ENCODE measurements at places on chromosomes 11 and 22. TPM values are rescaled to one million over a fixed set of nuclear protein-coding genes. Genes with fewer than 3 reads are reported as not detected.
A peak's percentile ranks its signal among the peaks of the same experiment; 100 is the strongest.

- H3K36me3 ChIP-seq = no peaks in the 10 kb centered on the region
- no peak for DNase-seq
- peaks cover 87% of the 10 kb centered on the region for H3K27me3 ChIP-seq
- no peak overlapping the region for H3K4me3 ChIP-seq
- no peak overlapping the region for H3K27ac ChIP-seq
Observed at GRCh38 chr11:116504541-116505297, 268.1 kb downstream of the BUD13 start.

DNA sequence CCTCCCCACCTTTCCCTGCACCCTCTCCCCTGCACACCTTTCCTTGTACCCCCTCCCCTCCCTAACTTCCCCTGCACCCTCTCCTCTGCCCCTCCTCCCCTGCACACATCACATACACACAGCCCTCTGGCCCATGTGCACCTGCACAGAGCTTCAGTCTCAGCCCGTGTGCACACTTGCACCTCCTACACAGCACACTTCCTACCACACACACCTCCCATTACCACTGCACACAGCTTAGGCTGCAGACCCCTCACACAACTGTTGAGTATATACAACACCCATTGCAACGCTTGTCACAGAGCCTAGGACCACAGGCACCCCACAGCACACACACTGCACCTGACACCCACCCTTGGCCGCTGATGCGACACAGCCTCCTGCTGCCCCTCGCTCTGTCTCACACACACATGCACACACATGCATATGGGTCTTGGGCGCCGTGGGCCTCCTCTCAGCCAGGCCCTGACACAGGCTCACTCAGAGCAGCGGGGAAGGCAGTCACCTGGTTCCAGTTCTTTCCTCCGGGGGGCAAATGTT lies 411 bp downstream of the SIGIRR start:
- no peak for DNase-seq
- H3K4me1 ChIP-seq = peaks cover 35% of the 10 kb centered on the region
- peaks cover 51% of the 10 kb centered on the region for H3K27me3 ChIP-seq
- H3K27ac ChIP-seq = peak overlapping the region; percentile 94

GRCh38 chr11:45322111-45322705 lies 36.1 kb upstream of the SYT13 start:
- H3K27ac ChIP-seq = no peak overlapping the region
- no peaks in the 10 kb centered on the region for H3K36me3 ChIP-seq
- no peak for DNase-seq
- H3K4me1 ChIP-seq = peaks cover 15% of the 10 kb centered on the region
- peaks cover 41% of the 10 kb centered on the region for H3K27me3 ChIP-seq

DNA sequence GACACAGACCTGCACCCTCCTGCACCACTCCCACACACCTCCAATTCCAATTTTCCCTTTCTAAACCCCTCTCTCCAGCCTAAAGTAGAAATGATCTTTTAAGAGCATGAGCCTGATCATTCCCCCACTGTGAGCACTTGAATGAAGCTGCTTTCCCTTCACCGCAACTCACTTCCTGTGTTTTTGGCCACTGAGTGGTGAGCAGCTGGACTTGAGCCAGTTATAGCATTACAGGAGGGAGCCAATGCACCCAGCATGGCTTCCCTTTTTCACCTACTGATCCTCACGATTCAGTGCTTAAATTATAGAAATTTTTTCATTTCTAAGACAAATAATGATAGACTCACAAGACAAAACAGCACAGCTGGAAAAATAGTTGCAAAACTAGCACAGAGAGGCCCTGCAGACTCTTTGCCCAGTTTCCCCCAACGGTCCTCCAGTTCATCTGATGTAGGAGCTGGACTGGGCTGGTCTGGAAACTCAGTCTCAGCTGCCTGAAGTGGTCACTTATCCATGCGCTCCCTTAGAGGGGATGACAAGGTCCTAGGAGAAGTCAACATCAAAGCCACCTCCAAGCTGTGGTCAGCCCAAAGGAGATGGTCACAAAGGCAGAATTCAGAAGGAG lies 9.7 kb upstream of the APOL4 start:
- peaks cover 16% of the 10 kb centered on the region for H3K4me1 ChIP-seq
- no peaks in the 10 kb centered on the region for H3K27me3 ChIP-seq
- H3K4me3 ChIP-seq = no peak overlapping the region
- no peak for DNase-seq

DNA sequence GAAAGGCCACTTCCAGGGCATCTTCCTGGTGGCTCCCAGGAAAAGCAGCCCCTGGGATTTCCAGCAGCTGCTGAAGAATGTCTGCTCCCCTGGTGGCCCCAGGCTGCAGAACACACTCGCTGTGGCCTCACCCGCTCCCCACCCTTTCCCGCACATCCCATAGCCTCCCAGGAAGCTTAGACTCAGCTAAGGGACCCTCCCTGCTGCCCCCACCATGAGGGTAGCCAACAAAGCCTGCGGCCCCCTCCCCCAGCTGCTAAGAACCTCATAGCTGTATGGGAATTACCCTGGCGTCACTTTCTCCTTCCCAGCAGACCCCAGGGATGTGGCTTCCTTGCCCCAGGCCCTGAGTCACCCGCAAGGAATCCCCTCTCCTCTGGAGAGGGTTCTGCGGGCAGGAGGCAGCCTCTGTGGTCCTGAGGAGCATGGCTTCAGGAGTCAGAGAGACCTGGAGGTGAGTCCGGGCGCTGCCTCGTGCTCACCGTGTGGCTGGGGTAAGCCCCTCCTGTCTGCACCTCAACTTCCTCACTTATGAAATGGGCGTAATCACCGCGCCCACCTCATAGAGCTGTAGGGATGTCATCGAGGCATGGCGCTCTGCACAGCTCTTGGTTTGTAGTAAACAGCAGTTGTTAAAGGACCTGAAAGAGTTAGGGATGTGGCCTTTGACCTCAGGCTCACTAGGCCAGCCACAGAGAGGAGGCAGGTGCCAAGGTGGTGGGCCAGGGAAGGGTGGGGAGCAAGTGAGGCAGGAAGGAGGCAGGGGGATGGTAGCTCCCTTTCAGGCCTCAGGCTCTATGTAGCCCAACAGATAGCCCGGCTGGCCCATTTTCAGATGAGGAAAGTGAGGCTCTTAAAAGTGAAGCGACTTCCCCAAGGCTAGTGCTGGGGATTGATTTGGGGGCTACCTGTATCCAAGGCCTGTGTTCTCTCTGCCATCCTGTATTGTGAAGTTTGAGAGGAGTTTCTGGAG lies 71.2 kb downstream of the LRRC32 start:
- peaks cover 44% of the 10 kb centered on the region for H3K4me1 ChIP-seq
- H3K27ac ChIP-seq = peak overlapping the region; percentile 60
- DNase-seq = no peak
- no peaks in the 10 kb centered on the region for H3K27me3 ChIP-seq

DNA sequence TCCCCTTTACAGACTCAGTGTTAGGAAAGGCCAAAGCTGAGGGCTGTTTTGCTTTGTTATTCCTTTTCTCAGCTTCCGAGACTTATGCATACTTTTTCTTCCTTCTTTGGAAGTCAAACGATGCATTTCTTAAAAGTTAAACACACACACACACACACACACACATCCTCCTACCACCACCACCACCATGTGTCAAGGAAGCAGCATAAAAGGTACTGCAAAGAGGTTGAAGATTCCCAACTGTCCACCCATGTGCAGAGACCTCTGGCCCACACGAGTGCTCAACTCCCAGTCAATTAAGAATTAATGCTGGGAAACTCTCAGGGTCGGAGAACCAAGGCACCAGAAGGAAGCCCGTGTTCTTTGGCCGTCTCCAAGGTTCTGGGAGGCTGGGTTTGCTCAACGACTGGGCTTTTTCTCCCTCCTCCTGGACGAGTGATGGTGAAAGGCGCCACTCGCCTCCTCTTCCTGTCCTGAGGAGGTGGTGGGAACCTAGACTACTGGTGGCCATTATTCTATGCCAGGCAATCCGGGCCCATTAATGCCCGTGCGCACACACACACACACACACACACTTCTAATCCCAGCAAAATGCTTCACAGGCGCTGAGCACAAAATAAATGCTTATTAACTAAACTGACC lies 15.1 kb downstream of the MN1 start:
- DNase-seq = no peak
- H3K4me1 ChIP-seq = peaks cover 44% of the 10 kb centered on the region
- no peaks in the 10 kb centered on the region for H3K36me3 ChIP-seq
- peak overlapping the region; percentile 64 for H3K27ac ChIP-seq

- peaks cover 25% of the 10 kb centered on the region for H3K4me1 ChIP-seq
- H3K4me3 ChIP-seq = no peak overlapping the region
- H3K27me3 ChIP-seq = peaks cover 37% of the 10 kb centered on the region
- no peak for DNase-seq
Observed at GRCh38 chr22:46454504-46455269, 82.7 kb downstream of the CELSR1 start.

GRCh38 chr11:132901638-132902471 lies 630.4 kb downstream of the OPCML start:
- no peak overlapping the region for H3K4me3 ChIP-seq
- H3K27ac ChIP-seq = no peak overlapping the region
- H3K27me3 ChIP-seq = peaks cover 16% of the 10 kb centered on the region
- no peaks in the 10 kb centered on the region for H3K36me3 ChIP-seq
- H3K4me1 ChIP-seq = no peaks in the 10 kb centered on the region
- no peak for DNase-seq

DNA sequence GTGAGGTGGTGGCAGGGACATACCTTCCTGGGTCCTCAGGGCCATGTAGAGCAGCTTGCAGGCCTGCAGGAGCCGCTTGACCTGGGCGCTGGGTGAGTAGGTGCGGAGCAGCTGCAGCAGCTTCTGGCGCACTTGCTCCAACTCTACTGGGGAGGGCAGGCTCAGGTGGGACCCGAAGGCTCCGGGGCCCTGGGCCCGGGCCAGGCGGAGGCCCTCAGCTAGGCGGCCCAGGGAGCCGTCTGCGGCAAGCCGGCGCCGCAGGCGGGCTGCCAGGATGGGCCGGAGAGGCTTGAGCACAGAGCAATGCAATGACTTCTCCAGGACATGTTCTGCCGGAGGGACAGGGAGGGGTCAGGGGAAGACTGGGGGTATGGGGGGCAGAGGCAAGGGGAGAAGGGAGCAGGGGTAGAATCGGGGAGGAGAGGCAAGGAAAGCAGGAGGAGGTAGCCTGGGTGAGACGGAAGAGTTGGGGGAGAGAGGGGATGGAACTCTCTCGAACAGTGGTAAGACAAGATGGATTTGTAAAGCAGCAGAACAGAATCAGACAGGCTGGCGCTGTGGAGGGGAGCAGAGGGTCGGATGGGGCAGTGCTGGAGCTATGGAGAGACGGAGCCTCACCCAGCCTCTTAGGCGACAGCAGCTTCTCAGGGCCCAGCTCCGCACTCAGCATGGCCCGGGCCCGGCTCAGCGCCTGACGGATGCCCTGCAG lies 2.2 kb downstream of the RIN1 start:
- H3K27me3 ChIP-seq = no peaks in the 10 kb centered on the region
- H3K36me3 ChIP-seq = peaks cover 33% of the 10 kb centered on the region
- H3K4me1 ChIP-seq = peaks cover 29% of the 10 kb centered on the region
- no peak overlapping the region for H3K4me3 ChIP-seq
- no peak for DNase-seq
- H3K27ac ChIP-seq = no peak overlapping the region

DNA sequence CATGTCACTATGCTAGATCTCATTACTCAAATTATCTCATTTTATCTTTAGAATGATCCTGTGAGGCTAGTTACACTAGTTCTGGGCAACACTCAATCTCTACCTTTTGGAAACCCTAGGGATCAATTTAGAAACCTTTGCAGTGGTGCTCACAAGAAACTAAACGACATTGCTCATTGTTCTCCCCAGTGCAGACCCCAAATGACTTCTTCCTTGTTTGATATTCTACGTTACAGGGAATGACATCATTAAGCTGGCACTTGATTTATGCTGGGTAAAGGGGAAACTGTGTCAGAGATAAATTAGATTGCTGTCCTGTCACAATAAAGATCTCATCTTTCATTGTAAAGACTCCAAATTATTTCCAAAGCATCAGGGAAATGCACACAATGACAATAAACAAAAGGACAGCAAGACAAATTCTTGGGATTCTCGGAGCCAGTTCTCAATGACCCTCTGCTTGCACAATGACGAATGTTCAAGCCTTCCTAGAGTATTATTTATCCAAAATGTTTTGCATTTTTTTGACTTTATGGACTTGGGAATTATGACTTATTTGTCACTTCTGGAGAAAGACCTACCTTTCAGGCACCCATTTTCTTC lies 1121.8 kb upstream of the TENM4 start:
- H3K4me3 ChIP-seq = no peak overlapping the region
- no peaks in the 10 kb centered on the region for H3K4me1 ChIP-seq
- no peak overlapping the region for H3K27ac ChIP-seq
- no peaks in the 10 kb centered on the region for H3K36me3 ChIP-seq

DNA sequence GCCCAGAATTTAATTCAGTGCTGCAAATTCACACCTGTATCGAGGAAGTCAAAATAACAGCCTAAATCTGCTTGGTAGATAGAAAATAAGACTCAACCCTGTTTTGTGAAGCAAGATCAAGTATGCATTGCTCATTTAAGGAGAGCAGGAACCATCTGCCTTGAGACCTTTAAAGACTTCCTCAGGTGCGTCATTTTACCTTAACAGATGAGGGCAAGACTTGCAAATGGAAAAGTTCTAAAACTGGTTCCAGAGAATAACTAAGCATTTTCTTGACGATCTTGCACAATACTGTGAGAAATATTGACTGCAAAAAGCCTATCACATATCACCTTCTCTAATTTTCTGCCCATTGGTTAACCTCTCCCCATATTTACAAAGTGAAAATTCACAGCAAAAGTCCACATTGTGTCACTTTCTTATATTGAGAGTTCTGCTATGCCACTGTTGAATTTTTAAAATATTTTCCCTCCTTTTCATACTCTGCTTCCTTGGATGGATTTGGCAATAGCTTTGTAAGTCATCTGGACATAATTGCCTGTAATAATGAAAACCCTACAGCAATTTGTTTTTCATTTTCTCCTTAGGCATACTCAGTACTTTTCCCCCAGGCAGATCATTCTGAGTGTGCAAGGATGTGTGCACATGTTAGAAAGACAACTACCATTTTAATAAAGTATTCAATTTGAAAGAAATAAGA lies 234.2 kb downstream of the AASDHPPT start:
- H3K4me3 ChIP-seq = no peak overlapping the region
- DNase-seq = no peak
- H3K4me1 ChIP-seq = no peaks in the 10 kb centered on the region

SNX15 gene
- total RNA-seq = 15.7 TPM

HPS4 gene
- 11.7 TPM for total RNA-seq

TTC12 gene
- 5.5 TPM for total RNA-seq

GAB4 gene
- total RNA-seq = not detected

HMGXB4 gene
- total RNA-seq = 8.6 TPM

EMID1 gene
- 0.74 TPM for total RNA-seq

All from left ventricle myocardium inferior (tissue), 1 donor.